ENCODE measurements at places on chromosomes 1 and 21. TPM values are rescaled to one million over a fixed set of nuclear protein-coding genes. Genes with fewer than 3 reads are reported as not detected.

- no peaks in the 10 kb centered on the region for H3K27me3 ChIP-seq
- no peaks in the 10 kb centered on the region for H3K36me3 ChIP-seq
- no peak overlapping the region for H3K27ac ChIP-seq
- no peak for DNase-seq
Measured at GRCh38 chr1:111099289-111099688, 40.6 kb downstream of the DRAM2 start.

DNA sequence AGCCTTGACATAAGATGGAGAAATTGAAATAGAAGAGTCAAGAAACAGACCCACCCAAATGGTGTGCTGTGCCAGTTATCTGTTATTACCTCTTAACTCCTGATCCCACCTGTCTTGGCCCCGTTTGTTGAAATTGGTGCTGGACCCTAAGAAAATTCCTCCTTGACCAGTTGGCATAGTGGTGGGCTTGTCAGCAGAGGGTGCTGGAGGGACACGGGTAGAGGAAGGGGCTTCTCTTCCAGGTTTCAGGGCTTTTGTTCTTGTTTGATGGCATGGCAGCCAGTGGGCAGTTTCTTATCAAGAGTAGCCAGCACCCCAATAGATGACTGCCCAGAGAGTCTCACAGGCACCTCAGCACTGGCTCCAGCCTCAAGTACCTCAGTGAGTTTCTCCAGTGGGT lies 51.6 kb downstream of the PCBP3 start:
- no peak for DNase-seq
- no peaks in the 10 kb centered on the region for H3K36me3 ChIP-seq
- H3K27me3 ChIP-seq: no peaks in the 10 kb centered on the region
- no peak overlapping the region for H3K27ac ChIP-seq
- H3K4me1 ChIP-seq: no peaks in the 10 kb centered on the region

DNA sequence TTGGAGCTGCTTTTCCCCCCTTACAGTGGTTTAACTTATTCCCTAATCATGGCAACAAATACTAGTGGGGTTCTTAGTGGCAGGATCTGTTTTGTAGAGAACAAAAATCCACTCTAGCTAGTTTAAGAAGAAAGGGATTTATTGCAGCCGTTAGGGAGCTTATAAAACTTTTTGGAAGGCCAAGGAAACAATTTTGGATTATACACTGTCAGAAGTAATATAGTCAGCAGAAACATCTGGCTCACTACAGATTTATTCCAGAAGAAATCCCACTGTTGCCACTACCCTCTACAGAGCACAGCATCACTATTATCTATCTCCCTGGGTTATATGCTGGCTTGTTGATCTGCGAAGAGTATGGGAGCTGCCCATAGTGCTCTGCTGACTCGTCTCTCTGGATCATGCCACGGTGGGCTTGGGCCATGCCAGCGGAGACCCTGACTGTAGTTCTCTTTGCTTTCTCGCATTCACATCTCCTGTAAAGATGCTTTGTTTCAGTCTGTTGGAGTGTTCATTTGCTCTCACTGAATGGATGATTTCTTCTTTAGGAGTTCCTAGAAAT lies 107.5 kb downstream of the ODF2L start:
- DNase-seq: no peak
- no peak overlapping the region for H3K27ac ChIP-seq
- no peaks in the 10 kb centered on the region for H3K36me3 ChIP-seq
- H3K27me3 ChIP-seq: no peaks in the 10 kb centered on the region

DNA sequence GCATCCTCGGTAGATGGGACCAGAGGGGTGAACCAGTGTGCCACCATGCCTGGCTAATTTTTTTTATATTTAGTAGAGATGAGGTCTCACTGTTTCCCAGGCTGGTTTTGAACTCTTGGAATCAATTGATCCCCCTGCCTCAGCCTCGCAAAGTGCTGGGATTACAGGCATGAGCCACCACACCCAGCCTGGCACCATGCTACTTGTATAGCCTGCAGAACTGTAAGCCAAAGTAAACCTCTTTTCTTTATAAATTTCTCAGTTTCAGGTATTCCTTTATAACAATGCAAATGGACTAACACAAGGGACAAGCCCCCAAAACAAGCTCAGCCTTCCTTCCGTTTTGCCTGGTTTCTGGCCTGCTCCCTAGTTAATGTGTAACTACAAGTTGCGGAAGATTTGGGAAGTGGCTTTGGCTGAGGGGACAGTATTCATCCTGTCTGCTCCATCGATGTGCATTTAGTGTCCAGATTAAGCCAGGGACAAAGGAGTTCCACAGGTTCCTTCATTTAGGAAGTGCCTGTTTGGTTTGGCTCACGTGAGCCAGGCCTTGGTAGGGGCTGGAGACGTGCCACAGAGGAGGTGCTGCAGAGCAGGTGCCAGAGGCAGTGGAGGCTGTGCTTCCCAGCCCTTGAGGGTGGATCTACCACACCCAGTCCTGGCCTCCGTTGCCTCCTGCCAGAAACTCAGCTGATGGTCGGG lies 4.4 kb downstream of the AVPR1B start:
- peaks cover 46% of the 10 kb centered on the region for H3K27me3 ChIP-seq
- no peak for DNase-seq

DNA sequence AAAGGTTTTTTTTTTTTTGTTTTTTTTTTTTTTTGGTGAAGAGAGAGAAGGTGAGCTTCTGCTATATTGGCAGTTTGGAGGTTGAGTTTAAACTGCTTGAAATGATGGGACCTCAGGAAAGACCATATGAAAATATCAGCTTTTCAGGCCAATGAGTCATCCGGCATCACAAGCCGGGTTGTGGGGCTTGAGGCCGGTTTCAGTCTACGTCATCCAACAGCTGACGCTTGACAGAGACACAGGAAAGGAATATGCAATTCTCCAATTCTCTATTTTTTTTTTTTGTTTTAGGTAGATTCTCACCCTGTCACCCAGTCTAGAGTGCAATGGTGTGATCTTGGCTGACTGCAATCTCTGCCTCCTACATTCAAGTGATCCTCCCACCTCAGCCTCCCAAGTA lies 52.4 kb downstream of the KCNJ6 start:
- H3K36me3 ChIP-seq: no peaks in the 10 kb centered on the region
- H3K27ac ChIP-seq: no peak overlapping the region
- DNase-seq: no peak

- no peak overlapping the region for H3K4me3 ChIP-seq
- DNase-seq: no peak
- peaks cover 75% of the 10 kb centered on the region for H3K27me3 ChIP-seq
- H3K27ac ChIP-seq: no peak overlapping the region
- H3K4me1 ChIP-seq: peaks cover 12% of the 10 kb centered on the region
Measured at GRCh38 chr1:6083801-6084446, 38.2 kb downstream of the KCNAB2 start.

GRCh38 chr1:176783309-176783708 lies 320.3 kb downstream of the PAPPA2 start:
- H3K27ac ChIP-seq: no peak overlapping the region
- peaks cover 9% of the 10 kb centered on the region for H3K27me3 ChIP-seq
- no peaks in the 10 kb centered on the region for H3K4me1 ChIP-seq
- no peaks in the 10 kb centered on the region for H3K36me3 ChIP-seq
- DNase-seq: no peak

- no peaks in the 10 kb centered on the region for H3K27me3 ChIP-seq
- no peaks in the 10 kb centered on the region for H3K4me1 ChIP-seq
- no peaks in the 10 kb centered on the region for H3K36me3 ChIP-seq
- no peak for DNase-seq
- no peak overlapping the region for H3K27ac ChIP-seq
Measured at GRCh38 chr1:84382127-84382526, 16.2 kb upstream of the DNASE2B start.

DNA sequence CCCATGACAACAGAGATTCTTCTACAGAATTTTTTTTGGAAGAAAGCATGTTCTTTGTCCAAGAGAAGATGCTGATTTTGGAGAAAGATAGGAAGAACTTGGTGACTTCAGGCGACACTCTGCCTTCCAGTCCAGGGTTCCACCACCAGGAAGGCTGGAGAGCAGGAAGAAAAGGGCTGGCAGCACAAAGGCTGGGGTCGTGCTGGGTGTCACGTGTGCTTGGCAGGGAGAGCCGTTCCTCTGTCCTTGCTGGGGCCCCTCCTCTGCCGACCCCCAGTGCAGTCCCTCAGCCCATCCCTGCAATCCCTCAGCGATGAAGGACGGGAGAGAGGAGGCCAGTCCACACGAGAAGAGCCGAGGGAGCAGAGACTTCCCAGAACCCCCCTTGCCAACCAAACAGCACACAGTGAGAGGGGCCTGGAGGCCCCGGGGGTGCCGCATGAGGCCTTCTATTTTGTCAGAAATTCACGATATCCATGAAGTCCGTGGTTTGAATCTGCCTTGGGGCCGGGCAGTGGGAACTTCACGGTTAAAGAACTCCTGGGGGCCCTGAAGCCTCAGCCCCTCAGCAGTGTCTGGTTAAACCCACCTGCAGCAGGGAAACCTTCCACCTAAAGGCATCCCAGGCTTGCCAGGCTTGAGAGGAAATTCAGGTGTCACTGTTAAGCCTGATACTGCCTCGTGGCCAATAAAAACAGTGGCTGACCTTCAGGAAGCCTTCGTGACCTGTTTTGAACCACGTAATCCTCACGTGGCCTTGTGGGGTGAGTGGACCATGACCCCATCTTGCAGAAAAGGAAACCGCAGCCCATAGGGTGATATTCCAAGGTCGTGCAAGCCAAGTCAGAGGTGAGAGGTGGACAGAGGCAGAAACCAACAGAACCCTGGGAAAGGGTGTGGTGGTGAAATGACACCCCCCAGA lies 3.4 kb downstream of the KRTAP10-12 start:
- H3K4me3 ChIP-seq: no peak overlapping the region
- no peak overlapping the region for H3K27ac ChIP-seq
- no peak for DNase-seq
- H3K27me3 ChIP-seq: peaks cover 86% of the 10 kb centered on the region
- 0 out of 2 replicates have a peak, but pooled peaks cover 7% of the 10 kb centered on the region for H3K4me1 ChIP-seq

GRCh38 chr1:222250376-222250775 lies 297.5 kb downstream of the HHIPL2 start:
- H3K36me3 ChIP-seq: no peaks in the 10 kb centered on the region
- no peak overlapping the region for H3K27ac ChIP-seq
- no peaks in the 10 kb centered on the region for H3K27me3 ChIP-seq
- no peak for DNase-seq

DNA sequence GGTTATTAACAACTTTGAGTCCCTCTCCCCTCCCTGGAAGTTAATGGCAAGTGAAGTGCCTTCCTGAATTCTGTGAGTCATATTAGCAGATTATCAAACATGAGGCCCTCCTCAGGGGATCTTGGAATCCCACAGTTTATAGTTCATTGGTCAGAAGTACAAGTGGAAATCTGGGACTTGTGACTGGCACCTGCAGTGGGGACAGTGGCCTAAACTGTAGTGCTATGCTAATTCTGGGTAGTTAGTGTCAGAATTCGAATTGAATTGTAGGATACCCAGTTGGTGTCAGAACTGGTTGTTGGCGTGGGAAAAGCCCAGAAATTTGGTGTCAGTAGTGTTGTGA lies 26.2 kb downstream of the ZYG11B start:
- H3K27ac ChIP-seq: no peak overlapping the region
- H3K4me1 ChIP-seq: peaks cover 16% of the 10 kb centered on the region
- H3K27me3 ChIP-seq: no peaks in the 10 kb centered on the region
- peaks cover 6% of the 10 kb centered on the region for H3K36me3 ChIP-seq
- H3K4me3 ChIP-seq: no peak overlapping the region

- no peaks in the 10 kb centered on the region for H3K4me1 ChIP-seq
- no peaks in the 10 kb centered on the region for H3K36me3 ChIP-seq
- H3K27ac ChIP-seq: no peak overlapping the region
- DNase-seq: no peak
Measured at GRCh38 chr1:66025188-66025587, 232.5 kb downstream of the PDE4B start.

DNA sequence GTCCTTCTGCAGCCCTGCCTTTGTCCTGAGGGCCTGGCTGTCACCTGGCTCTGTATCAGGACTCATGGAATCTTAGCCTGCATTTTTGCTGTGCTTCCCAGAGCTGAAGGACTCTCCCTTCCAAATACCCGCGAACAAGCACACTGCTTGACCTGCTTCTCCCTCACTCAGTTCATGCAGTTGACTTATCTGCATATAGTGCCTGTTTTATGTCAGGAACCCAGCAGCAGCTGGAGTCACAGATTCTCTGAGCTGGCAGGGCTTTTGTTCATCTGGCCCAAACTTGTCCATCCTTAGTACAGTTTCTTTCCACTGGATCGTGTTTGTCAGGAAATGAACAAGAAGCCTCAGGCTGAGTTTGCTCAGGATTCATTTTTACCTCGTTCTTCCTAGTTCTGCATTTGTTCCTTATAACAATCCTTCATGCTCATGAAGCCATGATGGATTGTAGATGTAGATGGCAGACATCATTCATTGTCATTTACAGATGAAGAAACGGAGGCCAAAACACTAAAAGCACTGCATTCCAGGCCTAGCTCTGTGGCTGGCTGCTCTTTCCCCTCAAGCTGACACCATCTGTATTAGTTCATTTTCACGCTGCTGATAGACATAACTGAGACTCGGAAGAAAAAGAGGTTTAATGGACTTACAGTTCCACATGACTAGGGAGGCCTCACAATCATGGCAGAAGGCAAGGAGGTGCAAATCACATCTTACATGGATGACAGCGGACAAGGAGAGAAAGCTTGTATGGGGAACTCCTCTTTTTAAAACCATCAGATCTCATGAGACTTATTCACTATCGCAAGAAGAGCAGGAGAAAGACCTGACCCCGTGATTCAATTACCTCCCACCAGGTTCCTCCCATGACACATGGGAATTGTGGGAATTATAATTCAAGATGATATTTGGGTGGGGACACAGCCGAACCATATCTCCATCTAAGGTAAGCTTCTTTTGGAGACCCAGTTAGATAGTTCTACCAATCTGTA lies 150.9 kb downstream of the HIVEP3 start:
- DNase-seq: no peak
- H3K4me3 ChIP-seq: no peak overlapping the region
- peaks cover 11% of the 10 kb centered on the region for H3K27me3 ChIP-seq
- H3K4me1 ChIP-seq: no peaks in the 10 kb centered on the region
- H3K27ac ChIP-seq: no peak overlapping the region

- H3K36me3 ChIP-seq: no peaks in the 10 kb centered on the region
- H3K4me3 ChIP-seq: no peak overlapping the region
- no peaks in the 10 kb centered on the region for H3K27me3 ChIP-seq
- DNase-seq: no peak
- H3K27ac ChIP-seq: no peak overlapping the region
- H3K4me1 ChIP-seq: no peaks in the 10 kb centered on the region
Measured at GRCh38 chr1:83571536-83571935, 427.4 kb downstream of the TTLL7 start.

DNA sequence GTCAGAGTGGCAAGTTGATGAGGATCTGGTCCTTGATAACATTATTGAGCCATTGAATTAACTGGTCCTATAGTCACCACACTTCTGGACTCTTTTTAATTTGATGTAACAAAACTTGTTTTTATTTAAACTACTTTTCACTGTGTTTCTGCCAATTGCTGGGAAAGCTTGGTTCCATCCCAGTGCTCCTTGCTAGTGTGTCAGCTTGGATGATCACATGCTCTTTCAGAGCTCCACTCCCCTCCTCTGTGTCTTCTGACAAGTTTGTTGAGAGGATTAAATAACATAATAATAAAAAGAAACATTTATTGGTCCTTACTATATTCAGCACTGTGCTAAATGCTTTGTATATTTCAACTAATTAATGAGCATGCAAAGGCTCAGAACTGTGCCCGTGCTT lies 448.5 kb upstream of the B3GALT2 start:
- H3K4me3 ChIP-seq: no peak overlapping the region
- H3K36me3 ChIP-seq: no peaks in the 10 kb centered on the region
- H3K27me3 ChIP-seq: no peaks in the 10 kb centered on the region
- H3K27ac ChIP-seq: no peak overlapping the region

The FMO1 gene
- total RNA-seq: not detected

The CR1L gene
- 33.7 TPM for total RNA-seq

The GUCA2A gene
- not detected for total RNA-seq

The KCNA3 gene
- not detected for total RNA-seq

The FAM43B gene
- total RNA-seq: not detected

The PLA2G4A gene
- 0.16 TPM for total RNA-seq

The RNU1-2 gene
- total RNA-seq: 2,231 TPM

The FCRLB gene
- 3.1 TPM for total RNA-seq

The TRIM58 gene
- 19.1 TPM for total RNA-seq

The CELA3A gene
- 5.4 TPM for total RNA-seq

All from K562 (cell line).